ENCODE measurements at places on chromosomes 6 and 20. TPM values are rescaled to one million over a fixed set of nuclear protein-coding genes. Genes with fewer than 3 reads are reported as not detected.

Gene ISM1
- 2.7 TPM for total RNA-seq

Gene NTSR1
- not detected for total RNA-seq

Gene WFDC12
- total RNA-seq = not detected

Gene HLA-DPB1
- 360 TPM for total RNA-seq

Gene ABCC10
- 23.6 TPM for total RNA-seq

Gene TNXB
- 288 TPM for total RNA-seq

Gene ABCF1
- 26.9 TPM for total RNA-seq

Gene CGAS
- 3.0 TPM for total RNA-seq

Gene C20orf204
- total RNA-seq = 1.9 TPM

Gene PIGU
- total RNA-seq = 20.5 TPM

- DNase-seq = no peak
Measured at GRCh38 chr20:22373164-22373895, 211.0 kb downstream of the FOXA2 start.

DNA sequence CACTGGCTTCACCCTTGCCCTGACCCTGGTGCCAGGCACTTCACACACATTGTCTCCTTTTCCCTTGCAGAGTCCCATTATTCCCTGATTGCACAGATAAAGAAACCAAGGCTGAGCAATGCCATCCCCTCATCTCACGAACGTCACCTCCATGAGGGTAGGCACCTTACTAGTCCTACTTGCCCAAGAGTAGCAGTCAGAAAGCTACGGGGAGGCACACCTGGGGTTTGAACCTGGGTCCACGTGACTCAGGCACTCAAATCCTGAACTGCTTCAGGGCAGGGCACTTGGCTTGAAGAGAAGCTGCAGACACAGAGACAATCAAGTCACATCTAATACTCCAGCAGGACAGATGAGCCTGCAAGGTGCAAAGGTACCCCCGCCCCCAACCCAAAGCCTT lies 1.9 kb downstream of the BCAS1 start:
- no peak for DNase-seq

GRCh38 chr6:39407446-39407993 lies 85.0 kb upstream of the KCNK16 start:
- DNase-seq = no peak

DNA sequence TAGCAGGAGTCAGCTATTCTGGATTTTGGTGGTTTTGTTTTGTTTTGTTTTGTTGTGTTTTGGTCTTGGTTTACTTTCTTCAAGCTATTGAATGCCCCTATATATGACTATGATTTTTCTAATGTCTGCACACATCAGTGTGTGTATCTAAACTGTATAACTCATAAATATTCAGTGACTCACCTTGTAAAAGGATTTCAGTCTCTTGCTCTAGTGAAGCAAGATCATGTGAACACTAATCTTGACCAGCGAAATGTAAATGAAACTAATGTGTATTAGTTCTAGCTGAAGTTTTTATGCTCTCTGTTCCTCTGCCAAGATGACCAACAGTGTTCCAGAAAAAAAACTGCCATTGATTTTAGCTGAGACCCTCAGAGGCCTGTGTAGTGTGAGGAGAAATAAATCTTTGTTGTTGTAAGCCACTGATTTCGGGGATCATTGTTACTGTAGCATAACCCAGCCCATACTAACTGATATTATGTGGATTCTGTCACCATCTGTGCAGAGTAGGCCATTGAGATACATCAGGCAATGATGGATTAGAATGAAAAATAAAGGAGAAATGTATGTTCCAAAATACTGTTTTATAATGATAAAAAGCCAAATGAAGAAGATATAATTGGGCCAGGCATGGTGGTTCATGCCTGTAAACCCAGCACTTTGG lies 11.5 kb upstream of the BTBD9 start:
- no peak for DNase-seq

GRCh38 chr20:46353500-46354206 lies 45.4 kb upstream of the CDH22 start:
- no peak for DNase-seq

DNA sequence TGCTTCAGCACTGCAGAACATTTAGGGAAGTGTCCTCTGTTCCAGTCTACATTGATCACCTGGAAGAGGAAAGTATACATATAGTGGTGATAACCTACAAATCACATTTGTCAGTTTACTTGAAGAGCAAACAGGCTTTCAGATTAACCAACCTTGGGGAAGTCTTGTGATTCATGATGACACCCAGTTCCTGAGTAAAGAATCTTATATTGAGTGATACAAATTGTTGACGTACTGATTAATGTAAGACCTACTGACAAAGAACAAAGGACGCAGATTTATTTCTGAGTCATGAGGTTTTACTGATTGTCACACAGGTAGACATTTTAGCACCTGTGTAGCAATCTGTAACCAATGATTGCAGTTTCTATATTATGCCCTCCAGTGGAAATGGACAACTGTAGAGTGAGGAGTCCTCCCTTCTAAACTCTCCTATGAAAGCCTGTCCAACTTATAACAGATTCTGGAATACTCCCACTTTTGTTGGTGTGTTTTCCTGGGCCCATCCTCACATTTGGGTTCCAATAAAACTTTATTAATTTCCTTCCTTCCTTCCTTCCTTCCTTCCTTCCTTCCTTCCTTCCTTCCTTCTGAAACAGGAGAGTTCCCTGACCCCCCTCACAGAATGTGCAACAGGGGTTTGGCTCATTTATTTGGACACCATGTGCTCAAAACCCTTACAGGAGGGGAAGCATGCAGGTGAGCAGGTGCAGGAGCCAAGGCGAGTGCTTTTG lies 113.5 kb downstream of the SLC35B3 start:
- DNase-seq = no peak

DNA sequence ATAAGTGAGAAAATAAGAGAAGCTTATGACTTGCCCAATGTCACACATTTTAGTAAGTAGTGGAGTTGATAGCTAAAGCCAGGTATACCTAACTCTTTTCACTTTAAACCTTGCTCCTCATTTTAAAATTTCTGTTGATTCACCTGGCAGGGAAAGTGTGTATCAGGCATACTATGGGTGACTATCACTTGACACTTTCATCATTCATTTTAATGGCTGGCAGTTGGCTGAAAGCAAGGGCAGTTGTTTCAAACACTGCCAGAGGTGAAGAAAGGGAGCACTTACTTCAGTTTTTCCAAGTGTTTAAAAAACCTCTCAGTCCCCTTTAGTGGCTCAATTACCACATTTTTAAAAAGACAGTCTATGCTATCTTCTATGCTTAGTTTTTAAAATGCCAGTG lies 78.2 kb upstream of the EMILIN3 start:
- DNase-seq = no peak

GRCh38 chr6:39515006-39515405 lies 192.5 kb upstream of the KCNK16 start:
- no peak for DNase-seq

- no peak for DNase-seq
Measured at GRCh38 chr20:10906834-10907233, 233.0 kb upstream of the JAG1 start.

- no peak for DNase-seq
Measured at GRCh38 chr6:15864038-15864707, 201.3 kb upstream of the DTNBP1 start.

DNA sequence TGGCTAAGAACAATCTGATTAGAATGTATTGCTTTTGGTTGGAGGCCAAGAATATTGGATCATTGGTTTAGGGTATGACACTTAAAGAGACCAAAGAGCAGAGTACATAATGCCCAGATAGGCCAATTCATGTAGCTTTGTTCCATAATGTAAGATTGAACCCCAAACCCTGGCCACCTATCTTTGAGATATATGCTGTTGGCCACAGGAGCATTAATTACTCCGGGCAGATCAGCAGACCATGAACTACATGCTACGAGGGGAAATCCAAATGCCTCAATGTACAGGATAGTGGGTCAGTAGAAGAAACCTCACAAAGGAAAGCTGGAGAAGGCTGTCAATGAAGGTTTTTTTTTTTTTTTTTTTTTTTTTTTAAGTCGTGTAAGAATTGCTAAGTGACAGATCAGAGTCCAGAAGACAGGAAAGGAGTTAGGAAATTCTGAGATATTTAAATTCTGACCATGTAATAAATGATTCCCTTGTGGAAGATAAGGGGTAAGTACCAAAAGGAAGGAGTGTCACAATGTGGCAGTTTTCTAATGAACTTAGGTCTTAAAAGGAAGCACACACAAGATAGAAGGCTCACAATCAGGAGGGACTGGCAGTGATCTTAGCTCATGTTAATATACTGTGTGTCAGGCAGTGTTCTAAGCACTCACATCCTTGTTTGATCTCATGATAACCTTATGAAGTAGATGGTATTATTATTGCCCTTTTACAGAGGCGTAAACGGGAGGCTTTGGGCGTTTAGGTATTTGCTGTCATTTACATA lies 61.4 kb downstream of the CARMIL1 start:
- DNase-seq = no peak

GRCh38 chr6:68653074-68653705 lies 18.1 kb downstream of the ADGRB3 start:
- DNase-seq = no peak

GRCh38 chr20:32707691-32708581 lies 34.2 kb upstream of the C20orf203 start:
- DNase-seq = no peak

DNA sequence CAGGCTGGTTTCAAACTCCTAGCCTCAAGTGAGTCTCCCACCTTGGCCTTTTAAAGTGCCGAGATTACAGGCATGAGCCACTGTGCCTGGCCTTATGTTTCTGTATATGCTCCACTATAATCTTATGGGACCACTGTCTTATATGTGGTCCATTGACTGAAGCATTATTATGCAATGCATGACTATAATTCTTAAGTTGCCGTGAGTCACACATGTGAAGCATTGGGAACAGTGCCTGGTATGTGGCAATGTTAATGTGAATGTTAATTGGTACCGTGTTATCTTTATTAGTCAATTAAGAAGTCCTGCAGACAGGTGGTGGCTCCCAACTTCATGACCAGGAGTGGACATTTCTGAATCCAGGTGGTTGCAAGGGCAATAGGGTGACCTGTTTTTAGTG lies 14.7 kb upstream of the ASXL1 start:
- peak; percentile 31 for DNase-seq

DNA sequence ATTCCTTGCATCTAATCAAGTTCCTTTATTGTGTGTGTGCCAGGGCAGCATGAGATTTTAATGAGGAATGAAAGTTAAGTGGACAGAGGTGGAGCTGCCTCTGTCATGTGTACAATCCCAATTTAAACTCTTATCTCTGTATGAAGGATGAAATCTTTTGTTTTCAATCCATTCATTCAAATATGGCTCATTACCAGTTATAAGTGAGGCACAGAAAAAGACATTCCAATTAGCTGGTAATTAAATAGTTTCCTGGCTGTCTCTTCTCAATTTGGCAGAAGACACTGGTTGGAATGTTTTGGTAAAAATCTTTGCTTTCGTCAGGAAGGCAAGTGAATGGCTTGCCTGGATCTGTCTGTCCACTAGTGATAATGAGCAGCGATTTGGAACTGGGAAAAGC lies 46.4 kb downstream of the CLVS2 start:
- DNase-seq = no peak

GRCh38 chr6:28996844-28997510 lies 8.1 kb downstream of the ZNF311 start:
- DNase-seq = no peak

- no peak for DNase-seq
Measured at GRCh38 chr6:68071740-68072139, 563.3 kb upstream of the ADGRB3 start.

- DNase-seq = no peak
Measured at GRCh38 chr20:38874460-38875174, 51.6 kb upstream of the FAM83D start.

DNA sequence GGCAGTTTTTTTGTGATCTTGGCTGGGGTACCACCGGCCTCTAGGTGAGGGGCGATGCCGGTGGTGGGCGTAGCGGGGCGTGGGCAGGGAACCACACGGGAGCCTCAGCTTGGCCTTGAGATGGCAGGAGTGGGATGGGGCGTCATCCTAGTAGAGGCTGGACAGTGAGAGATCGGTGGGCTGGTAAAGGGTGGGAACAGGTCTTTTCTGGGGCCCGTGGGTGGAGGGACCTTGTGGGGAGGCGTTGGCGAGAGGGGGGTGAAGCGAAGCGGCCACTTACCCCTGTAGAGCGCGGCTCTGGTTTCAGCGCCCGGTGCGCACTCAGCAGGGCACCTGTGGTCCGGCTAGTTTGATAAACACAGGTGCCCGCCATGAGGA lies 12.0 kb downstream of the ITPR3 start:
- DNase-seq = no peak

DNA sequence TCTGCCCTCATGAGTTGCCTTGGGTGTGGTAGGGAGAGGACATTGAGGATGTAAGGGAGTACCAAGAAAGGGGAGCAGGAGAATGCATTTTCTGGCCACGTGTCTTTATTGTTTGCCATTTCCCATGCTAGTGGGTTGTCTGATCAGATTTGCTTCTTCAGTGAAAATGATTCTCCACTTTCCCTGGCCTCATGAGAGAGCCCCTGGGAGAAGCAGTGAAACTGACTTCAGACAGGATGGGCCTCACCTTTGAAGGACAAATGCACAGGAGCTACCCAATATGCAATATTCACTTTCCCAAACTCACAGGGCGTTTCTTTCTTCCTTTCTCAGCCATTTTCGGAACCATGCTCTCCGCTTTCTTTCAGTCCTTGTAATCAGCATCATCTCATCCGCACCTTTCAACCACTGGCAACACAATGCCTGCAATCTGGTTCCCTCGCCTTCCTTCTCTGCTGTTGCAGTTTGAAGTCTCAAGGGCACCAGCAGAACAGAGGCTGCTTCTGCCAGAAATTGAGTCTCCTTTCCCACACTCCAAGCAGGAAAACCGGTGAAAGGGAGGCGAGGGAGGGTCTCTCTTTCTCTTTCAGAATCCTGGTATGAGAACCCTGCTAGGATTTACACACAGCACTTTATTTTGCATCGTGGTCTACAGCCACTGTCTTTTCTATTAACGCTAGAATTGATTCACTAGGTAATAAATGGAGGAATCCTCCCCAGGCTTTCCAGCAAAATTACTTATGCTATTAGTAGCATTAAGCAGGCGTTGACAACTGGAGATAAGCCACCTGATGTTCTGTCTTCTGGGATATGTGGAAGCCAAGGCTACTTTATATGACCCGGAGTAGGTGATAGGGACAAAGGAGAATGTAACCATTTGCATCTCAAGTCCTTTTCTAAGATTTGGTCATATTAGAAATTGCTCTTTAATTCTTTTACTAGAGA lies 62.0 kb upstream of the FAM184A start:
- no peak for DNase-seq

GRCh38 chr6:169867751-169868191 lies 116.3 kb downstream of the ERMARD start:
- DNase-seq = no peak
